ENCODE measurements at places on chromosomes 5 and 9.

DNA sequence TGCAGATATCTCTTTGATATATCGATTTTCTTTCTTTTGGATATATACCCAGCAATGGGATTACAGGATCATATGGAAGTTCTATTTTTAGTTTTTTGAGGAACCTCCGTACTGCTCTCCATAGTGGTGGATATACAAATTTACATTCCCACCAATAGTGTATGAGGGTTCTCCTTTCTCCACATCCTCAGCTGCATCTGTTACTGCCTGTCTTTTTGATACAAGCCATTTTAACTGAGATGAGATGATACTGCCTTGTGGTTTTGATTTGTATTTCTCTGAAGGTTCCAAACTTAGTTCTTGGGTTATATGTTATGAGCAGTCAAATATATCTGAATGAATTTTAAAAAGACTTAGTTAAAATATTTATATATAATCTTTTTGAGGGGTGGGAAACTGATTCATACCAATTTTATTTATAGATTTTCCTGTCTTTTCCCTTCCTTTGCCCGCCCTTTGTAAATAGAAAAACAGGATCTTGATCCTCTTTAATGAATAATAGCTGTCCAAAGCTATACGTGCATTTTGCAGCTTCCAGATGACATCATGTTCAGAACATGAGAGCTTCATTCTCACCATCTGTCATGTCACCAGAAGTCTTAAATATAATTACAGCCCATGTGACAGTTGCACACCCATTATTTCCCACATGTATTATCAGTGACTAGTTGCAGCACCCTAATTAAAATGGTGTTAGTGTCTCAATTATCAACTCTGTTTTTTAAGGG lies 6.2 kb upstream of the ARHGEF28 start:
- no peak for DNase-seq

- DNase-seq: no peak
Measured at GRCh38 chr9:132024589-132024988, 55.1 kb downstream of the MED27 start.

DNA sequence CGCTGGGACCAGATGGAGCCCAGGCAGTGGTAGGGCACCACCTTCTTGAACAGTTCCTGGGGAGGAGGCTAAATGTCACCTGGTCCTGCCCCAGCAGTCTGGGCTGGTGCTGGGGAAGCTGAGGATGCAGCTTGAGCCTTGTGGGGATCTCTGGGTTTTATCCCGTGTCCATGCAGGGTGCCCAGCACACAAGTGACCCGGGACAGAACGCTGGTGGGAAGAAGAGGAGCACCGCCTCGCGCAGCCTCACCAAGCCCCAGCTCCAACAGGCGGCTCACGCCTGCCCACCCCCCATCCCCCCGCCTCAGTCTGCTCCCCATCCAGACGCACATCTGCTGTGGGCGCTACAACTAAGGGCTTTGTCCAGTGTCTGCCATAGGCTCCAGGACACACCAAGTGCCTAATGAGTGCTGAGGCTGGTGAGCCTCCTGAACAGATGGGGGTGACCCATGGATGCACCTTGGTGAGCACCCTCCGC lies 13.8 kb downstream of the RALGDS start:
- DNase-seq: no peak

DNA sequence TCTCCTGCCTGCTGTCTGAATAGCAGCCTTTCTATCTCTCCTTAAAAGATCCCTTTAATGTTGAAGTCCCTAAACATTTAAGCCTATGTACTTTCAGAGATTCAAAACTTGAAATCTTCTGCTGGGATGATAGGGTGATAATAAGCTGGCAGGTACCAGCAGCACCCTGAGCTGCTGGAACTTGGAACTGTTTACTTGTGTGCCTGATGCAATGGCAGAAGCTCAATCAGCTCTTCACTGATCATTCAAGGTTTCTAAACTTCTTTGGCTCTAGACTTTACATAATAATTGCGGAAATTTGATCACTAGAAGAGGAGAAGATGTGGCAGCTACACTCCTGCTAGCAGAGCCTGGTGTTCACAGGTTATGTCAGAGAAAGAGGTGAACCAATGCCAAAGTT lies 27.6 kb downstream of the MRPS27 start:
- DNase-seq: no peak

DNA sequence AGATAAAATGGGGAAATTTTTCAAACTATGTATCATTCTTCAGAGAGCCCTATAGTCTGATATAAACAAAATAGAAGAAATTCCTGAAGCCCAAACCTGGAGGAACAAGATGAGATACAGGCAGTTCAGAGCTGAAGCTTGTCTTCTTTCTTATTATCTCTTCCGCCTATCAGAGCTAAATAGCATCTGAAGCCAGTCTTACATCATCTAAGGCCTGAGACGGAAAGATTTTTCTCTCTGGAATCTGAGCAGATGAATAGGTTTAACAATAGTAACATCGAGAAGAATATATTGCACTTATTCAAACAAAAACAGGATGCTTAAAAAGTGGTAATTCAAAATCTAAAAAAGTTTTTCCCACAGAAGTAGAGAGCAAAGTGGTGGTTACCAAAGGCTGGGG lies 59.8 kb downstream of the LPAR1 start:
- no peak for DNase-seq

DNA sequence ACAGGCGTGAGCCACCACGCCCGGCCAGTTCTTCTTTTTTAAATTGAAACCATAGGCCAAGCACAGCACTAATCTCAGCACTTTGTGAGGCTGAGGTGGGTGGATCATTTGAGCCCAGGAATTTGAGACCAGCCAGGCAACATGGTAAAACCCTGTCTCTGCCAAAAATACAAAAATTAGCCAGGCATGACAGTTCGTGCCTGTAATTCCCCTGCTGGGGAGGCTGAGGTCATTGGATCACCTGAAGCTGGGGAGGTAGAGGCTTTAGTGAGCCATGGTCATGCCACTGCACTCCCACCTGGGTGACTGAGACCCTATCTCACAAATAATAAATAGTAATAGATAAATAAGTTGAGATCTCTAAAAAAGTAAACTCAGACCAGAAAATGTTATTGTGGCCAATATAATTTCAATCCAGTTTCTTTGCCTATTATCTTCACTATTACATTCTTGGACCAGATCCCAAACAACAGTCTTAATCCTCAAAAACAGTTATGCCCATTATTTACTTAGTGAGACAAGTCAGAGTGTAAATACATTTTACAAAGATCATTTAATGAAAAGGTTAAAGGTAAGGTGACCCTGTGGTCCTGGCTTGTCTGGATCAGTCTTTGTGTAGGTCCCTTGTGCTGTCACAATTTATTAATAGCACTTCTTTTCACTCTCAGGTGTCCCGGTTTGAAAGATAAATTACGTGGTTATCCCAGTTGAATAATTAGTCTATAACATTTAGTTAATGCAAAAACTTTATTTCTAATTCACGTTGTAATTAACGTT lies 53.6 kb downstream of the RAB24 start:
- no peak for DNase-seq

DNA sequence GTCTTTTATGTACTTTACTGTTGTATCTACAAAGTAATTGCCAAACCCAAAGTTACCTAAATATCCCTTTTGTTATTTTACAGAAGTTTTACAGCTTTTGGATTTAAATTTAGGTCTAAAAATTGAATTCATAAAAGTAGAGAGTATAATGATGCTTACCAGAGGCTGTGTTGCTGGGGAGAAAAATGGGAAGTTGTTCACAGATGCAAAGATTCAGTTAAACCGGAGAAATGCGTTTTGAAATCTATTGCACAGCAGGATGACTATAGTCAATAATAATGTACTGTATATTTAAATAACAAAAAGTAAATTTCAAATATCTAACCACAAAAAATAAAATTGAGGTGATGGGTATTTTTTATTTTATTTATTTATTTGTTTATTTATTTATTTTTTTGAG lies 2.6 kb upstream of the ANKRD18A start:
- no peak for DNase-seq

- DNase-seq: no peak
Measured at GRCh38 chr5:73418244-73418691, 30.3 kb downstream of the FOXD1 start.

DNA sequence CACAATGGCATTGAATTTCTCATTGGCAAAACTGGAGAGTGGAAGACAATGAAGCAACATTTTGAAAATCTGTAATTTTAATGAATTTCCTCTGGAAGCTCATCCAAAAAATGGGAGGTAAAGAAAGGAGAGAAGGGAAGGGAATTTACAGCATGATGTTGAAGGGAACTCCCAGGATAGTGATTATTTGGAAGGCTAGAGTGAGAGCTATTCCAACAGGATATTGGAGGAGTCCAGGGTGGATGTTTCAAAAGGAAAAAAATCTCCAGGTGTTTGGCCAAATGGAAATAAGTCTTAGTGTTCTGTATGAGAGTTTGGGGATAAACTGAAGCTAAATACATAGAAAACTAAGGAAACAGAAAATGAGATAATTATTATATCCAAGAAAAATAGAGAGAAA lies 106.2 kb downstream of the IZUMO3 start:
- no peak for DNase-seq

GRCh38 chr9:95750725-95751519 lies 124.6 kb upstream of the ERCC6L2 start:
- DNase-seq: no peak

GRCh38 chr5:177092178-177093081 lies 5.7 kb downstream of the FGFR4 start:
- no peak for DNase-seq

- DNase-seq: no peak
Measured at GRCh38 chr9:87657893-87658292, 68.0 kb upstream of the CTSL start.

- no peak for DNase-seq
Measured at GRCh38 chr9:101172616-101173015, 144.1 kb downstream of the PLPPR1 start.

DNA sequence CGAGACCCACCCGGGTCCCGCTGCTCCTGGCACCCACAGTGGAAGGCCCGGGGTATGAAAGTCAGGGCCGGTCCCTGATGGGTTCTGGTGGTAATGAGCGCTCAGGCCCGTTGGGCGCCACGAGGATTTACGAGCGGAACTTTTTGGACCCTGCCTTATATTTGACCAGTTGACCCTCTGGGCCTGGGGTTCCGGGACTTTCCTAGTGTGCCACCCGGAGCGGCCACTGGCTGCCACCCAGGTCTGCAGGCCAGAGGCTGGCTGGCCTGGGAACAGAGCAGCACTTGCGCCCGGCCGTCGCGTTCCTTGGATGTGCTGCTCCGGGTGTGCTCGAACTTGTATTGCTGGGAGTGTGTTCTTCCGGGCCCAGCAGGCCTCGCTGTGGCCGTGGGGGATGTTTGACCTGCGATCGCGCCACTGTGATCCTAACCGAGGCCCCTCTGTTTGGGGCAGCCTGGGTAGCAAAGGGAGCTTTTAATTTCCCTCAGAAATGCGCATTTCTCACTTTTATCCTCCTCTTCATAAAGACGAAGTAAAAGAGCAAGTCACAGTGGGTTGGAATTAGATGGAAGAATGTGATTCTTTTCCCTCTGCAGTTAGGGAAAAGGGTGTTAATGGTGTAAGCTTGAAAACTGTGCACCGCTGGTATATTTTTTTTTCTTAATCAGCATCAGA lies 1.2 kb downstream of the F2RL1 start:
- no peak for DNase-seq

DNA sequence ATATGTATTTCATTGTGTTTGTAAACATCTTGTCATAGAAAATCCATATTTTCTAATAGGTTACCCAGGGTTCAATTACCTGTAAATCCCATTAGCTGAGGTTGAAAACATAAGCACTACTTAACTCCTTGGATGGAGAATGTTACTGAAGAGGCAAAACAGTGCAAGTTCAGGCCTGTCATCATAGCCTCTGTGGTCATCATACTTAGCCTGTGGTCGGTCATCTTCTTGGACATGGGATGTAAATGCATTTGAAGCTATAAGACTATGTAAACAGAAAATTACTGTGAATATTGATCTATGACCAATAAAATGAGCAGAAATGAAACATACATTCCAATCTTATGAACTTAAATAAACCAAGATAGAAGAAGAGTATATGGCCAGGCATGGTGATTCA lies 164.7 kb downstream of the CHSY3 start:
- DNase-seq: no peak

DNA sequence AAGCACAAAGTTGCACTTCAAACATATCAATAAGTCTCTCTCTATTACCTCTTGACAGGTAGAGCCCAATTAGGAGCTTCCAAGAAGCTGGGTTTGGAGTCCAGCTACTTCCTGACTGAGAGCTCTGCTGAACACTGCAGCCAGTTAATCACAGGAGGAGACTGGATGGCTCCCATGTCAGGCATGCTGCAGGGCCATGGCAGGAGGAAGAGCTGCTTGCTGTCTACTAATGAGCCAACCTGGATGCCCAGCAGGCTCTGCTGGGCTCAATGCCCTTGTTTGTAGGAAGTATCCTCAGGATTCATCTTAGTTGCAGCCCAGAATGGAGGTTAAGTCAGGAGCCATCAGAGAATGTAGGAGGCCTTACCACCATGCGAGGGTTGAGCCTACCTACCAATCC lies 91.9 kb downstream of the TMEM215 start:
- no peak for DNase-seq

GRCh38 chr5:56774957-56775356 lies 40.4 kb upstream of the MAP3K1 start:
- DNase-seq: no peak

DNA sequence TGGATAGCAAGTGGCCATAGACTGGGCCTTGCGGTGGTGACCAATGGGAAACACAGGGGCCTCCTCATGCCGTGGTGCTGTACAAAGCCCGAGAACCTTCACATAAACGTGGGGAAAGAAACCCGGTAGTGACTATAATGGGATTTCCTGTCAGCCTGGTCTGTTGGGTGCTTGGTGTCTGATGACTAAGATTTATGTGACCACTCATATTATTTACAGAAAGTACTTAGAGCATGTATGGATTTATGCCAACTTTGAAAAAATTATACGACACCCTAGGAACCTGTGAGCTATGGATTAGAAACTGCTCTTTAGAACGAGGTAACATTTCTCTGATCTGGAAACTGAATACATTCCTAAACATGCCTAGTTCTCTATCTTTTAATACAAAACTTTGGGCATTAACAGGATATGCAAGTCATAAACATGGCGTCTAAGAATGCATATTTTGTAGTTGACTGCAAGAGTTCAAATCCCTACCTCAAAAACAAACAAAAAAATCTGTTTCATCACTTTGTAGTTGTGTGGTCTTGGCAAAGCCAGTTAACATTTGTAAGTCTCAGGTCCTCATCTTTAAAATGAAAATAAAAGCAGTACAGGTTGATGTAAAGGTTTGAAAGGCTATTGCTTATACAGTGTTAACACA lies 85.4 kb downstream of the TMEM167A start:
- DNase-seq: no peak

DNA sequence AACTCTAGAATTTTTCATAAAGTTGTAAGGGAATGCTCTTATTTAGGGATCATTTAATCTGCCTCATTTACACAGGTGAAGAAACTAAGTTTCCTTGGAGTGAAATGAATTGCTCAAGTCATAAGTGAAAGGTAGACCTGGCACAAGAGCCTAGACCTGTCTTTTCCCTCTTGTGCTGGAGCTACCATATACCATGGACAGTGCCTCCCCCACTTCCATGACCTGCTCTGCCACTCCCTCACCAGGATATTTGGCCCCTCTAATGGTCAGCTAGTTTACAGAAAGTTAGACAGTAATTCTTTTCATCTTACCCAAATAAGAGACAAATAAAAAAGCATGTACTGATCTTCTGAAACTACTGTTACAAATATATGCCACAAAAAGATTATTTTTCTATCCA lies 105.5 kb upstream of the ACO1 start:
- DNase-seq: no peak

Data from GM13976 (cell line).